ENCODE measurements at places on chromosomes 2 and 18.

DNA sequence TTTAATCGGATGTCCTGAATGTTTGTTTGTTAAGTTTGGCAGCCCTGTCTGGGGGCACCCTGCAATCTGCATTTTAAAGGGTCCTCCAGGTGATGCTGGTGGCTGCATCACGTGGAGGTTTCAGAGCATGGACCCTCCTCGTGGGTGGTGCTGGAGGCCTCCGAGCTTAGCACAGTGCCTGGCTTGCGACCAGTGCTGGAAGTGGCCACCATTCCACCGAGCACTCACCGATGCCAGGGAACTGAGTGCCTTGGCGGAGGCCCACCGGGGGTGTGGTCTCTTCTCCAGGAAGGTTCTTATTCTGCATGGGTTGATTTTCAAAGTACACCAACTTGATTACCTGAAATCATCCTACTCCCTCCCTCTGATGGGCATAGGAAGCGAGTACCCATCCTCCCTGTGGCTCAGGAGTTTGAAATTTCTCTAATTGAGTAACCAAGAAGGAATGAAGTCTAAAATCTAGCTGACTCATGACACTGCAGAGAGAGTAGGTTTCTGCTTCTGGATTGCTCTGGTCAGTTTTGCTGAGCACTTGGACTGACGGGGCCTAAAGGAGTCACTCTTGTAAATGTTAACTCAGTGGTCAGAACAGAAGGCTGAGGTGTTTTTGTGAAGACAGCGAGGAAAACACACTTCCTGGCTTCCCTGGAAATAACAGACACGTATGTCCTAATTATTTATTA lies 58.1 kb upstream of the SLC66A3 start:
- DNase-seq: no peak

- DNase-seq: no peak
Observed at GRCh38 chr18:32851936-32852335, 79.1 kb upstream of the KLHL14 start.

GRCh38 chr18:62399781-62400308 lies 74.7 kb downstream of the TNFRSF11A start:
- no peak for DNase-seq

- DNase-seq: no peak
Observed at GRCh38 chr2:157418239-157418641, 25.6 kb downstream of the CYTIP start.

Measured in putamen (tissue), 1 donor.